ENCODE measurements at places on chromosomes 2 and 18. TPM values are rescaled to one million over a fixed set of nuclear protein-coding genes. Genes with fewer than 3 reads are reported as not detected.

DNA sequence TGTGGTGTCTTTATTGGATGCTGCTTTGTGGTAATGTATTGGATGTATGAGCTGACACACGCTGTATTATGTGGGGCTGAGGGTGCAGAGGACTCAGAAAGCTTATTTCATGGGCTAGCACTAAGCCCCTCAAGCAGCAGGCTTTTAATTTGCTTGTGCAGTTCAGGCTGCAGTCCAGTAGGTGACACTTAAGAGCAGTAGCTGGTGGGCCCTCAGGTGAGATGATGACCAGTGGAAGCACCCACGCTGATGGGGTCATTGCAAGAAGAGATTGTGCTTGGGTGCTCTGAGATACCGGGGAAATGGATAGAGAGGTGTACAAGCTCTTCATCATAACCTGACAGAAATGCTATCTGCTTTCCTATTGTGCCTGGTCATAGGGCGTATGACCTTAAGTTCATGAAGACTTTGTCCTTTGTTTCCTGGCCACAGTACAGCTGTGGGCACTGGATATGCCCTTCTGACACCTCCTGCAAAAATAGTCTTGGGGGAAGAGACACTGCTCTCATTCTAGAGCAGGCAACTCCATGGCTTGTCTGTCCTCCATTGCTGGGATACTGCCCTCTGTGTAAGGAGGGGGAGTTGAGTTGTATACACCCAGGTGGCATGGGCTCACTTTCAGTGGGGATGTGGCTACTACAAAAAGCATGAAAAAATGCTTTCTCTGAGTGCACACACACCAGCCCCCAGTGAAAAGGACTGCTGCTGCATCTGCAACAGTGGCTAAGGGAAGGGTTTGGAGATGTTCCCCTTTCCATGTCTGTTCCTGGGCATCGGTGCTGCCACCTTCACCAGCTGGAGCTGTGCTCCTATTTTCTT is 205.7 kb upstream of the ZSWIM2 start:
- DNase-seq, result no peak

DNA sequence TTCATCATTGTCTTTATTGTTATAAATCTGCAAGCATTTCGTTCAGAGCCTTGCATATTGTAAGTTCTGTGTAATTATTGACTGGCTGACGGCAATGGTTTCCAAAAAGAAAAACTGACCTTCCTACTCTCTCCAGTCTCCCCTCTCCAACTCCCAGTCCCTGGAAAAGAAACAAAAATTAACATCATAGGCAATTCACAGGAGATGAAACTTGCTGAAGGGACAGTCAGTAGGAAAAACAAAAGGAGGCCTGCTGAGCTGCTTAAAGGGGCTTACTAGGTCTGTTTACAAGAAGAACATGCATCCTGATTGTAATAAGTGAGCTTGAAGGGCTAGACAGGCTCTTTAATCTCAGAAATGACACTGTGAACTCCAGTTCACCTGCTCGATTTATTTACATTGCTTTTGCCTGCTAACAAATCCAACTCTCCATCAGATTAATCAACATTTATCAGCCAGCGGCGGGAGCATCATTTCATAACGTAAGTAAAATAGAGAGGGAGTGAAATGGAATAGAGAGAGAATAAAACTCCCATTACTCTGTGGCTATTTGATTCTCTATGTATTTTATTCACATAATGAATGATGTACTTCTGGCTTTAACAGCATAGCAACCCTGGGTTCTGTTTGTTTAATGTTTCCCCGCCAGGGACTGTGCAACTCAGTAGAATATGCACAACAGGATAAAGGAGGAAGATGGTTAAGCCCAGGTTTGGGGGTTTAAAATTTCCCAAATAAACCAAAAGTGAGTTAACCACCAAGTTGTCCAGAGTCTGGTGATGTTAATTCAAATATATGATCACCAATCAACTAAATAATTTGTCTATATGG is 256.7 kb upstream of the SETBP1 start:
- DNase-seq, result no peak

- DNase-seq, result no peak
Measured at GRCh38 chr2:143833015-143833660, 686.8 kb downstream of the ZEB2 start.

Gene ST6GAL2
- not detected for total RNA-seq

Gene DYNC1I2
- total RNA-seq, result 52.0 TPM

Gene REEP1
- total RNA-seq, result not detected

Gene CACNB4
- 0.86 TPM for total RNA-seq

Gene DYNAP
- not detected for total RNA-seq

Data from activated B cell treated with CpG ODN at 0.5 μM for 24 hours (primary cell).